ENCODE measurements at places on chromosomes 7 and 10. TPM values are rescaled to one million over a fixed set of nuclear protein-coding genes. Genes with fewer than 3 reads are reported as not detected.

GRCh38 chr7:7972128-7972527 is 3.5 kb downstream of the GLCCI1 start:
- H3K4me1 ChIP-seq, result peaks cover 17% of the 10 kb centered on the region
- H3K36me3 ChIP-seq, result no peaks in the 10 kb centered on the region
- no peak overlapping the region for H3K27ac ChIP-seq
- H3K27me3 ChIP-seq, result no peaks in the 10 kb centered on the region
- no peak overlapping the region for H3K4me3 ChIP-seq

The SDK1 gene
- total RNA-seq, result under 0.01 TPM

The GLRX3 gene
- total RNA-seq, result 74.9 TPM

The SLC29A4 gene
- 1.1 TPM for total RNA-seq

GRCh38 chr7:2937701-2938513 is 93.8 kb upstream of the GNA12 start:
- no peak for DNase-seq
- no peak overlapping the region for H3K27ac ChIP-seq
- H3K27me3 ChIP-seq, result peaks cover 3% of the 10 kb centered on the region
- no peaks in the 10 kb centered on the region for H3K36me3 ChIP-seq
- no peak overlapping the region for H3K4me3 ChIP-seq

GRCh38 chr10:115117301-115117700 is 24.1 kb downstream of the ATRNL1 start:
- H3K4me1 ChIP-seq, result no peaks in the 10 kb centered on the region
- no peak overlapping the region for H3K27ac ChIP-seq
- no peaks in the 10 kb centered on the region for H3K27me3 ChIP-seq
- no peaks in the 10 kb centered on the region for H3K36me3 ChIP-seq

DNA sequence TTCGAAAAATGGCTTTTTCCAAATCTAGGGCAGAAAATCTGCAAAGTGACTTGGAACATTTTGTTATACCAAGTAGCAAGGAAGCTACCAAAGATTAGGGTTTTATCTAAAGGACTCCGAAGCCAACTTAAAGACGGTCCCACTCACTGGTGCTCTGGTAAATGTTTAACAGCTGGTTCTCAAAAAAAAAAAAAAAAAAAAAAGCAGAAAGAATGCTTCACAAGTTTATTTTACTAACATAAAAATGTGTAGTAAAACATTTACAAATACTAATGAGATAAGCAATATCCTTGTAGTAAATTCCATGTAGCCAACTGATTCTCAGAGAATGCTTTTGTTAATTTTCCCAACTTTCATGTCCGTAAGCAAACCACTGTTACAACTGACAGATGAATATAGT is 38.4 kb downstream of the TAF3 start:
- H3K4me1 ChIP-seq, result no peaks in the 10 kb centered on the region
- no peak overlapping the region for H3K27ac ChIP-seq
- H3K4me3 ChIP-seq, result no peak overlapping the region

- no peak for DNase-seq
- H3K27ac ChIP-seq, result no peak overlapping the region
- H3K4me1 ChIP-seq, result peaks cover 4% of the 10 kb centered on the region
- no peaks in the 10 kb centered on the region for H3K36me3 ChIP-seq
These were observed 1.8 kb downstream of the PRKCQ start for GRCh38 chr10:6578251-6578771.

The NACAD gene
- 0.72 TPM for total RNA-seq

- peaks cover 10% of the 10 kb centered on the region for H3K27me3 ChIP-seq
- DNase-seq, result no peak
- no peak overlapping the region for H3K4me3 ChIP-seq
- H3K27ac ChIP-seq, result no peak overlapping the region
- no peaks in the 10 kb centered on the region for H3K36me3 ChIP-seq
- H3K4me1 ChIP-seq, result no peaks in the 10 kb centered on the region
These were observed 40.1 kb downstream of the LYZL2 start for GRCh38 chr10:30589441-30589840.

DNA sequence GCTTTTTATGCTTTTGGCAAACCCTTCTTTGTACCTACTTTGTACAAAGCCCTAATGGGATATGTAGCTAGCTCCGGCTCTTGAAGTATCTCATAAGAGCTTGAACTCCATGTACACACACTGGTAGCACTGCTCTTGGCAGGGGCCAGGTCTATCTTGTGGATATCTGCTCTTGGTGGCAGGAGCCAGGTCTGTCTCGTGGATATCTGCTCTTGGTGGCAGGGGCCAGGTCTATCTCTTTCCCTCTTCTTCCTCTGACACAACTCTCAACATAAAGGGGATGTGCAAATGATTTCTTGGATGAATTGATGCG is 91.9 kb downstream of the WNT2 start:
- peak overlapping the region; percentile 69 for H3K27ac ChIP-seq
- no peaks in the 10 kb centered on the region for H3K27me3 ChIP-seq
- DNase-seq, result no peak

DNA sequence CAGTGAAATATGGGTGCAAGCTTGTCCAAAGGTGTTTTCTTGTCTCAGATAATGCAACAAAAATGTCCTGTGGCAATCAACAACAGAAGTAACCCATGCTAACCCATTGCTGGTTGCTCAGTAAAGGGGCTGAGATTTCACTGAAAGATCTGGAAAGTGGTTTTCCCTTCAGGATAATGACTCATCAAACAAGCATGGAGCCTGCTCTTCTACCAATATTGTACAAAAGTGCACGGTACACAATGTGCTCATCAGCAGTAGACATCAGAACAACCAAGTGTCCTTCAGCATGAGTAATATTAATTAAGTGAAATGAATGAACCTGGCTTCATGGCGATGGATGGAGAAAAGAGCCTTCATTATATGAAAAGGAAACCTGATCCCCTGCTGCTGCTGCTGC is 287.1 kb upstream of the NEBL start:
- no peak for DNase-seq
- H3K27me3 ChIP-seq, result no peaks in the 10 kb centered on the region
- H3K4me1 ChIP-seq, result no peaks in the 10 kb centered on the region
- no peaks in the 10 kb centered on the region for H3K36me3 ChIP-seq
- no peak overlapping the region for H3K27ac ChIP-seq
- no peak overlapping the region for H3K4me3 ChIP-seq

GRCh38 chr7:154241988-154242387 is 189.8 kb downstream of the DPP6 start:
- no peaks in the 10 kb centered on the region for H3K4me1 ChIP-seq
- H3K27me3 ChIP-seq, result no peaks in the 10 kb centered on the region
- DNase-seq, result no peak
- H3K36me3 ChIP-seq, result no peaks in the 10 kb centered on the region
- no peak overlapping the region for H3K4me3 ChIP-seq

The SLC25A40 gene
- 11.6 TPM for total RNA-seq

DNA sequence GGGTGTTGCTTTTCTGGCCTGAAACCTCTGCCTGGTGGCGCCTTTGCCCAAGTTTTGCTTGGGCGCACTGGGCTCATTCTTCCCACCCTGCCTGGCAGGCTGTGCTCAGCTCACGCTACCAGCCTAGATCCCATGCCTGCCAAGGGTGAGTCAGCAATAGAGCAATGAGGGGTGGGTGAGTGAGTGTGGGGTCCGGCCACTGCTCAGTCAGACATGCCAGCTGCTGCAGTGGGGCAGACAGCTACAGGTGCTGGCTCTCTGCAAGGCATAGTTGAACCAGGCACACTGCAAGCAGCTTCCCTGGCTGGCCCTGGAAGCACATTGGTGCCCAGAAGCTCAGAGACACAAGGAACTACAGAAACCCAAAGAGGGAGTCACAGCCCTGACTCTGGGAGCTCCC is 680.9 kb upstream of the LRRTM3 start:
- no peak overlapping the region for H3K4me3 ChIP-seq
- no peak overlapping the region for H3K27ac ChIP-seq
- no peaks in the 10 kb centered on the region for H3K27me3 ChIP-seq

The ASIC3 gene
- 0.29 TPM for total RNA-seq

The FFAR4 gene
- not detected for total RNA-seq

DNA sequence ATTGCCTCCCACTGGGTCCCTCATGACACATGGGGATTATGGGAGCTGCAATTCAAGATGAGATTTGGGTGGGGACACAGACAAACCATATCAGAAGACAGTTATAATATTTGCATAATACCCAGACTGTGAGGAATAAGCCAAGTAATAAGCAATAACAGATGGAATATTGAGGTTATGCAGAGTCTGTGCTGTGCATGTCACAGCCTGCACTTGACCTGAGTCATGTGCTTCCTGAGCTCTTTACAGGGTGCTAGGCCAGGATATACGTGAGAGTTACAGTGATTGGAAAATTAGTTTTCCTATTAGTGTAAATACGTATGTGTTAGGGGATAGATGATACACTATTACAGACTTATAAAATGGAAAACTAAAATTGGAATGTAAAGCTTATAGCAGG is 288.7 kb downstream of the SDK1 start:
- no peaks in the 10 kb centered on the region for H3K36me3 ChIP-seq
- DNase-seq, result no peak
- H3K4me1 ChIP-seq, result no peaks in the 10 kb centered on the region
- H3K27me3 ChIP-seq, result no peaks in the 10 kb centered on the region
- no peak overlapping the region for H3K27ac ChIP-seq

- no peak for DNase-seq
- H3K36me3 ChIP-seq, result no peaks in the 10 kb centered on the region
- no peaks in the 10 kb centered on the region for H3K4me1 ChIP-seq
- no peak overlapping the region for H3K4me3 ChIP-seq
These were observed 492.9 kb upstream of the FOXK1 start for GRCh38 chr7:4189131-4189570.

The NPFFR1 gene
- not detected for total RNA-seq

- H3K4me1 ChIP-seq, result no peaks in the 10 kb centered on the region
- H3K36me3 ChIP-seq, result no peaks in the 10 kb centered on the region
- H3K27me3 ChIP-seq, result no peaks in the 10 kb centered on the region
These were observed 226.0 kb upstream of the NFE2L3 start for GRCh38 chr7:25926009-25926408.

DNA sequence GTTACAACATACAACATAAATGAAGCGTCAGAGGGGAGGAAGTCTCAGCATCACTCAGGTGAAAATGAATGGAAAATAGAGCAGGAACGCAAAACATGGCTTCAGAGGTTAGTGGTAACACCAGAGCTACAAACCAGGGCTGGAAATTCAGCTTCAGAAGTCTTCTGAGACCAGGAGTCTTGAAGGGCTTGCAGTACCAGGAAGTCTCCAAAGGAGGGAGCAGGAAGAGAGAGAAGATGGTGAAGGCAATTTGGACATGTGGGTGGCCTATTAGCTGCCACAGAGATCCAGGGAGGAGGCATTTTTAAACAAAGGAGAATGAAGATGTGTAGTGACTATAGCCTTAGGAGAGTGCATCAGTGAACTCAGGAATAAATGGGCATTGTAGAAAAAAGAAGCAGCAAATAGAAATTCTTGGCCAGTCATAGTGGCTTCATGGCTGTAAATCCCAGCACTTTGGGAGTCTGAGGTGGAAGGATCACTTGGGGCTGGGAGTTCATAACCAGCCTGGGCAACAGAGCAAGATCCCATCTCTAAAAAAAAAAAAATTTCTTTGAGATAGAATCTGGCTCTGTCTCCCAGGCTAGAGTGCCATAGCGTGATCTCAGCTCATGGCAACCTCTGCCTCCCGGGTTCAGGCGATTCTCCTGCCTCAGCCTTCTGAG is 9.3 kb upstream of the TET1 start:
- DNase-seq, result peak; percentile 94
- no peaks in the 10 kb centered on the region for H3K36me3 ChIP-seq
- no peaks in the 10 kb centered on the region for H3K27me3 ChIP-seq
- peaks cover 8% of the 10 kb centered on the region for H3K4me1 ChIP-seq
- no peak overlapping the region for H3K27ac ChIP-seq

All from osteoblast (primary cell).